ENCODE measurements at places on chromosomes 11 and 22. TPM values are rescaled to one million over a fixed set of nuclear protein-coding genes. Genes with fewer than 3 reads are reported as not detected.

Gene SLCO2B1
- 0.03 TPM for total RNA-seq

Gene CALCA
- total RNA-seq: not detected

Gene OR5T2
- total RNA-seq: not detected

Gene HTR3A
- not detected for total RNA-seq

Gene OR2AG1
- not detected for total RNA-seq

Gene DMC1
- 0.56 TPM for total RNA-seq

Gene OTUB1
- total RNA-seq: 43.1 TPM

Gene MYOD1
- total RNA-seq: not detected

Gene RIC3
- total RNA-seq: not detected

Gene POU2AF2
- total RNA-seq: not detected

Gene LDHAL6A
- not detected for total RNA-seq

Gene CECR2
- total RNA-seq: 0.03 TPM

Gene DDI1
- not detected for total RNA-seq

Gene BTG4
- not detected for total RNA-seq

Gene DDX10
- 27.1 TPM for total RNA-seq

Gene TTC36
- 1.3 TPM for total RNA-seq

Gene ARVCF
- 8.5 TPM for total RNA-seq

Gene MPZL2
- 0.56 TPM for total RNA-seq

Gene MS4A1
- not detected for total RNA-seq

Gene OR4D5
- not detected for total RNA-seq

Gene GSTT2B
- total RNA-seq: 1.3 TPM

Gene RRM1
- total RNA-seq: 69.5 TPM

Gene CLCF1
- total RNA-seq: 4.4 TPM

Gene TRIM49C
- total RNA-seq: not detected

Gene EMID1
- total RNA-seq: not detected

Gene FOLH1
- total RNA-seq: not detected

Gene DCDC1
- 0.26 TPM for total RNA-seq

Gene MUC2
- total RNA-seq: not detected

Gene CHCHD10
- total RNA-seq: 8.6 TPM

Gene PATE4
- not detected for total RNA-seq

Gene PMM1
- total RNA-seq: 23.5 TPM

Gene APLNR
- 0.39 TPM for total RNA-seq

Gene PPP1R14B
- total RNA-seq: 186 TPM

Gene OR8G1
- total RNA-seq: not detected

Gene NPAS4
- total RNA-seq: not detected

Gene ADORA2A
- 1.6 TPM for total RNA-seq

Gene TAF6L
- total RNA-seq: 27.2 TPM

Gene MS4A15
- total RNA-seq: not detected

Gene PATE2
- 0.20 TPM for total RNA-seq

Gene TRIM6
- total RNA-seq: 5.1 TPM

Gene UBASH3B
- 18.0 TPM for total RNA-seq

Gene HBG2
- not detected for total RNA-seq

Gene AHNAK
- 498 TPM for total RNA-seq

Gene DEUP1
- not detected for total RNA-seq

Gene BBOX1
- not detected for total RNA-seq

Gene SLC6A5
- not detected for total RNA-seq
